ENCODE measurements at places on chromosomes 2 and 18.

DNA sequence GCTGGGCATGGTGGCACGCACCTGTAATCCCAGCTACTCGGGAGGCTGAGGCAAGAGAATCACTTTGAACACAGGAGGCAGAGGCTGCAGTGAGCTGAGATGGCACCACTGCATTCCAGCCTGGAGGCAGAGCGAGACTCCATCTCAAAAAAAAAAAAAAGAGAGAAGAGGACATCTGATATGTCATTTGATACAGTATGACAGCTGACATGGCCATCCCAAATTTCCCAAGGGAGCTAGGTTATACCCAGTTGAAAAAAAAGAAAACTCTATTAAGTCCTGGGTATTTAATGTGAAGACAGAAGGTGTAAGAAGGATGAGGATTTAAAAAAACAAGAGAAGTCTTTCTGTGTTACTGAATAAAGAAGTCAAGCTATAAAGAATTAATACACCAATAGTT is 23.3 kb downstream of the CLASP1 start:
- no peak for DNase-seq

GRCh38 chr2:133303150-133303549 is 265.1 kb downstream of the NCKAP5 start:
- no peak for DNase-seq

DNA sequence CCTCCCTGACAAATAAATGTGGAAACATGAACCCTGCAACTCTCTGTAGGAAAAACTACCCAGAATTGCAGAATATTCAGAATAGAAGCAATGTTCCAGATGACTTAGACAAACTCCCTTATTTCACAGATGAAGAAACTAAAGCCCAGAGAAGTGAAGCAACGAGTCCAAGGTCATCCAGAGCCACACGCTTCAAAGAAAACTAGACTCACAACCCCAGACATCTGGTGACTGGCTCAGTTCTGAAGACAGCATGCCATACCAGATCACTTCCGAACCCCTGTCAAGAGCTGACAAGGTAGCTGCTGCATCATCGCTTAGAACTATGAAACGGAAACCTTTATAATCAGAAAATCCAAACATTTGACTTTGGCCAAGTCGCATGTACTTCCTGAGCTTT is 101.3 kb downstream of the PID1 start:
- DNase-seq, result no peak

- DNase-seq, result no peak
Measured at GRCh38 chr2:189437926-189438325, 3.3 kb upstream of the WDR75 start.

- DNase-seq, result no peak
Measured at GRCh38 chr2:67783026-67783425, 279.8 kb downstream of the C1D start.

- no peak for DNase-seq
Measured at GRCh38 chr18:69217196-69218000, 183.3 kb upstream of the DOK6 start.

GRCh38 chr18:11669271-11669947 is 19.7 kb upstream of the GNAL start:
- no peak for DNase-seq

GRCh38 chr2:102284611-102285010 is 26.8 kb upstream of the IL1RL1 start:
- DNase-seq, result no peak

DNA sequence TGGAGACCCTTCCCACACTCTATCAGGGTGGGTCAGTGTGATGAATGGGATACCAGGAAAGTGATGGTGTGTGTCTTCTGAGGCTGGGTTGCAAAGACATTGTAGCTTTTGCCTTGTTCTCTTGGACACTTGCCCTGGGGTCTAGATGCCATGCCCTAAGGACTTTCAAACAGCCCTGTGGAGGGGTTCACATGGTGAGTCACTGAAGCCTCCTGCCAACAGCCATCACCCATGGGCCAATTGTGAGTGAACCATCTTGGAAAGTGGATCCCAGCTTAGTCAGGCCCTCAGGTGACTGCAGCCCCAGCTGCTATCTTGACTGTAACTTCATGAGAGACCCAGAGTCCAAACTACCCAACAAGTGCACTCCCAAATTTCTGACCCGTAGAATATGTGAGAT is 25.8 kb upstream of the IGFBP5 start:
- DNase-seq, result no peak

- no peak for DNase-seq
Measured at GRCh38 chr2:164824872-164825271, 16.8 kb downstream of the COBLL1 start.

DNA sequence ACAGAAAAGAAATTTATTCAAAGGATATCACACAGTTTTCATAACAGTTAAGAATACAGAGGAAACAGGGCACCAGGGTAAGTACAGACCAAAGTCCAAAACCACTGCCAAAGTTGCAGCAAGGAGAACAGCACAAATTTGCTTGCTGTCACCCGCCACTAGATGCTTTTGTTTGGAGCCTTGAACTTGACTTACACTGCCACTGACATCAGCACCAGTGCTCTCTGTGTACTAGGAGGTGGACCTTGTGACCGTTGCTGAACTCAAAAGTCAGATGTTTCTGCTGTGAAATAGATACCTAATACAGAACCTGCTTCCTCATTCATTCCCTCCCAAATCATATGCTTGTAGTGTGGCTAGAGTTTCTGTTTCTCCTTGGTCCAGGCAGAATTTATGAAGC is 578.3 kb upstream of the TMEFF2 start:
- DNase-seq, result no peak

DNA sequence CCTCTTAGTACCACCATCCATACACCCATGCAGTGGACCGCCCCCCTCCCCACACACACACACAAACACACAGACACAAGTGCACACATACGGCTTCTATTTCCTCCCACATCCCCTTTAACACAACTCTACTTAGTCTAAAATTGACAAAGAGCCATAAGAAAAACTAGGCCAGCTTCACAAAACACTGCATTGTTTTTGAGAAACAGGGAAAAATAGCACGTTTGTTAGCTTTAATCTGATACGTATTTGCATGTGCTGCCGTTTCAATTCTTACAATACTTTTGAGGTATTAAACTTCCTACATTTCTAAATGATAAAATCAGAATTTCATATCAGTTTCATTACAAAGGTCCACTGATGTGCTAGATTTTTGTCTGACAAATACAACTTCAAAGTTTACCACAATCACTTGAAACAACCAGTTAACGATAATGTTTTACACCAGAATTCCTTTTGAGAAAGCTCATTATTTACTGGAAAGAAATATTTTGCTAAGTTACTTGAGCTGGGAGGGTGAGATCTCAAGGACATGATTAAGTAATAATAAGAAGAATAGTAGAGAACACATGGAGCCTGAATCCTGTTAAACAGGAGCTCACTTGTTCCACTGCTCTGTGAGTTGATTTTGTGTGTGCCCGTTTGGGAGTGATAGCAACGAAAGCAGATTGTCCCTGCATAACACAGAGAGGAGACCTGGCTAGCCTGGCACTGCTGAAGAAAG is 74.5 kb downstream of the MOGAT1 start:
- DNase-seq, result no peak

DNA sequence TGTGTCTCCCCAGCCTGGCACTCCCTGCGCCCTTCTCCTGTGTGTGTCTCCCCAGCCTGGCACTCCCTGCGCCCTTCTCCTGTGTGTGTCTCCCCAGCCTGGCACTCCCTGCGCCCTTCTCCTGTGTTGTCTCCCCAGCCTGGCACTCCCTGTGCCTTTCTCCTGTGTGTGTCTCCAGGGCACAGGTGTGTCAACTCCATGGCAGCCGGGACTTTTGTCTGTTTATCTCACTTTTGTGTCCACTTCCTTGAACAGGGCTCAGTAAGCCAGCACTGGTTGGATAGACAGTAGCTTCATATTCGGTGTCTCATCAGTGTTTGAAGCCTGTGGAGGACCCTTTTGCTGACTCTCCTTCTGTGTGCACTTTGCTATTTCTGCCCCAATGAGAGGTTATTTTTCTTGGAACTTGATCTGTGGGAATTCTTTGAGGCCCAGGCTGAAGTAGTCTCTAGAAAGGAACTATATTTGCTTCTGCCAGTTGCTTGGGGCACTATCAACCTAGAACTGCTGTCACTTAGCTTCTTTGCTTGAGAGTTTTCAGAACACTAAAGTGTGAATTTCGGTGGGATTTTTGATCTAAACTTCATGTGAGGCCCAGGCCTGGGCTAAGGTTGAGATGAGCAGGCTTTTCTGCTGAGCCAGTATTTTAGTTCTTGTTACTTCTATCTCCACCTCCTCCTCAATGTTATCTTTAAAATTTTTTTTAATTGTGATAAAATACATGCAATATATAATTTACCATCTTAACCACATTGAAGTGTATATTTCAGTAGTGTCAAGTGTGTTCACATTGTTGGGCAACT is 8.3 kb upstream of the ASB1 start:
- DNase-seq, result no peak

GRCh38 chr2:112257575-112257974 is 2.7 kb upstream of the ZC3H8 start:
- no peak for DNase-seq
